ENCODE measurements at places on chromosomes 4 and X.

- DNase-seq: no peak
Observed at GRCh38 chr4:42609051-42609450, 47.9 kb downstream of the ATP8A1 start.

DNA sequence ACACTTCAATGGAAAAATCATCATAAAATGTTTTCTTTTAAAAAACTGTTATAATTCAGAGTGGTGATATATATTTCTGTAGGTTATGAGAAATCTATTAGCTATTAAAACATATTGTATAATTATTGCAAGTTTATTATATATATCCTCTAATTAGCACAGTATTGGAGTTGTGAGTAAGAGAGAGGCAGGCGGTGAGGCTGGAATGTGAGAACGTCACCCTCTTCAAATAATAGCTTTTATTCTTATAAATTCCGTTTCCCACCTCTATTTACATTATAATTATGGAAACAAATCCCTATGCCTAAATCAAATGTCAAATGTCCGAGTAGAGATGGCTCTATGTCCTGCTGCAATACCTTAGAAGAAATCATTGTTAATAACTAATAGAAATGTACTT, 292.9 kb downstream of the ADGRL3 start:
- DNase-seq: no peak

- no peak for DNase-seq
Observed at GRCh38 chrX:2888309-2888708, 40.8 kb downstream of the ARSD start.

GRCh38 chr4:153008578-153009199, 72.6 kb downstream of the FHDC1 start:
- no peak for DNase-seq

DNA sequence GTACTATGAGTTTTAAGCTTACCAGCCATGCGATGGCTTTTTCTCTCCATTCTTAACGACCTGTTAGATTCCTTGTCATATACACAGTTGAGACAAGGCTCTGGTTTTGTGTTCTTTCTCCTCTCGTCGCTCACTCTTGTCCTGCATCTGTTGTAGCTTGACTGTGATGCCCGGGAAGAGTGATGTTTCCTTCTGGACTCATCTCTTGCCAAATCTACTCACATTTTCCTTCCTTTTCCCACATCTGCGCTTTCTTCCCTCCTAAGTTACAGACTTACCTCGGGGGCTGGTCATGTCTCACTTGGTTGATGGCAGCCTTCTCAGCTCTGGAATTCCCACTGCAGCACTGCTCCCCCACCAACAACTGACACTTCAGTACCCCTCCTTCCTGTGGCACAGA, 4.8 kb upstream of the MAP7D3 start:
- no peak for DNase-seq

All from activated CD8-positive, alpha-beta memory T cell treated with anti-CD3 and anti-CD28 coated beads, Interleukin-2, amount 50 U/mL, for 4 hours (primary cell).